ENCODE measurements at places on chromosomes 1 and 21.
A peak's percentile ranks its signal among the peaks of the same experiment; 100 is the strongest.

DNA sequence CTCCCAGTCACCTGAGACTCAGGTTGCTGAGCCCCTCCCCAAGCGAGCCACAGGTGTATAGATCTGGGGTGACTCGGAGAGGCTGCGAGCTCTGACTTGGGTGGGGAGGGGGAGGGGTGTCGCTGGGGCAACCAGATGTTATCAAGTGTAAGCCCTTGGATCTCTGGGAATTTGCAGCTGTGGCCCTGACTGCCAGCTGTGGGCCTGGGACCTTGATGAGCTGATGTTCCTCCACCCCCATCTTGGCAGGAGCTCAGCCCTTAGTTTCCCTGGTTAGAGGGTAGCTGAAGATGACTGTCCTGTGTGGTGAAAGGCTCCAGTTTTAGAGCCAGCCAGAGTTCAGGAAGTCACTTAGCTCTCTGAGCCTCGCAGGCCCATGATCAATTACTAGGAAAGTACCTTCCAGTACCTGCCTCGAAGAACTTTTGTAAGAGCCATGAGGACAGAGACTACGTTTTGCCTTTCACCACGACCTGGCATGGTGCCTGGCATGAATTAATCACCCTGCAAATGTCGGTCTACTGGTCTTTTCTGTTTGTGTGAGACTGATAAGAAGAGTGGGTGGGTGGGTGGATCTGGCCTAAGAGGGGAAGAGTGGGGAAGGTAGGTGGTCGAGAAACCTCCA lies 55.8 kb downstream of the YARS1 start:
- DNase-seq = no peak

- no peak for DNase-seq
Observed at GRCh38 chr1:47644212-47644573, 206.3 kb downstream of the FOXD2 start.

DNA sequence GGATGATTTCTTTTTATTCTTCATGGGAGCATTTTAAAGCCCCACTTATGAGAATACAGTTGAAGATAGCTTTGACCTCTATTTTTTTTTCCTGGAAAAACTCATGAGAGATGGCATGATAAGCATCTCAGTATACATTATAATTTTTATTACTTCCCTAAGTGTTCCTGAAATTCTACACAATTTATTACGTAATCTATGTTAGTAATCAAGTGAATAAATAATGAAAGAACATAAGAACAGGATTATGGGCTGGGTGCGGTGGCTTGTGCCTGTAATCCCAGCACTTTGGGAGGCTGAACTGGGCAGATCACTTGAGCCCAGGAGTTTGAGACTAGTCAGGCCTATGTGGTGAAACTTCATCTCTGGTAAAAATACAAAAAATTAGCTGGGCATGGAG lies 13.2 kb upstream of the PRKAA2 start:
- DNase-seq = no peak

DNA sequence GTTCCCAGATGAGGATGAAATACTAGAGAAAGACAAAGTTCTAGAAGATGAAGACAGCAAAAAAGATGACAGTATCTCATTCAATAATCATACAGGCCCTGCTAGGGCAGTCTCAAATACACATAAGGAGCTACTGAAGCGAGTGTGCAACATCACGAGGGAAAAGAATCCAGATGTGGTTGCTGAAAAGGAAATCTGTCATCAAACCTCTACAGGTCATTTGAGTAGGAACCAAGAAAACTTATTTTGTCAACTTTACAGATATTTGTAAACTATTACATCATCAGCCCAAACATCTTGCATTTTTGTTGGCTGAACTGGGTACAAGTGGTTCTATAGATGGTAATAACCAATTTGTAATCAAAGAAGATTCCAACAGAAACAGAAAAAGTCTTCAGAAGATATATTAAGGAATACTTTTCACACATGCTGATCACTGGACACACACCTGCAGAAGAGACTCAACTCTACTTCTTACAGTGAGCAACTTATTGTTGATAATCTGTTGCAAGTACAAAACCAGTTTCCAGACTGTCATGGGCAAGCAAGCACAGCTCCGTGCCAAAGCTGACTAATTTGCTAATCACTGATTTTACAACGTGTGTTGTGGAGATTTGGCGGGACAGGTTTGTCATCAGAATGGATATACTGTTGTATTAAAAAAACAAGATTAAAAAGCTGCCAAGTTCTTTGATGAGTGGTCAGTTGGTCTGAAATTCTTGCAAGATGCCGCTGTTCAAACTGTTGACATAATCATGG lies 42.1 kb downstream of the TRIM33 start:
- no peak for DNase-seq

DNA sequence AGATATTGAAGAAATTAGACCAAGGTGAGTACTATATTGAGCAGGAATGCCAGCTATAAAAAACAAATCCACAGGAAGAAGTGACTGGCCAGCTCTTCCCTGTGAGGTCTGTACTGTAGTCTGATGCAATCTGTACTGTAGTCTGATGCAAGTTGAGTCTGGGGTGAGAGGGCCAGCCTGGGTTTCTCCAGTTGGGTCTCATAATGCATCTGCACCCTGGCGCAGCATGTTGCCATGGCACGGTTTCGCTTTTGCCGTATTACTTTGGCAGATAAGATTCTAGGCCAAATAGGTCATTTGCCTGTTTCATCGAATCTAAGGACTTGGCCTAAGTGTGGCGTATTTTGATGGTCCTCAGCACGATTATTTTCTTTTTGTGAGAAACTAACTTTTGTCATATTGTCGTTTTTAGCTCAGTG lies 24.4 kb upstream of the PGD start:
- no peak for DNase-seq

DNA sequence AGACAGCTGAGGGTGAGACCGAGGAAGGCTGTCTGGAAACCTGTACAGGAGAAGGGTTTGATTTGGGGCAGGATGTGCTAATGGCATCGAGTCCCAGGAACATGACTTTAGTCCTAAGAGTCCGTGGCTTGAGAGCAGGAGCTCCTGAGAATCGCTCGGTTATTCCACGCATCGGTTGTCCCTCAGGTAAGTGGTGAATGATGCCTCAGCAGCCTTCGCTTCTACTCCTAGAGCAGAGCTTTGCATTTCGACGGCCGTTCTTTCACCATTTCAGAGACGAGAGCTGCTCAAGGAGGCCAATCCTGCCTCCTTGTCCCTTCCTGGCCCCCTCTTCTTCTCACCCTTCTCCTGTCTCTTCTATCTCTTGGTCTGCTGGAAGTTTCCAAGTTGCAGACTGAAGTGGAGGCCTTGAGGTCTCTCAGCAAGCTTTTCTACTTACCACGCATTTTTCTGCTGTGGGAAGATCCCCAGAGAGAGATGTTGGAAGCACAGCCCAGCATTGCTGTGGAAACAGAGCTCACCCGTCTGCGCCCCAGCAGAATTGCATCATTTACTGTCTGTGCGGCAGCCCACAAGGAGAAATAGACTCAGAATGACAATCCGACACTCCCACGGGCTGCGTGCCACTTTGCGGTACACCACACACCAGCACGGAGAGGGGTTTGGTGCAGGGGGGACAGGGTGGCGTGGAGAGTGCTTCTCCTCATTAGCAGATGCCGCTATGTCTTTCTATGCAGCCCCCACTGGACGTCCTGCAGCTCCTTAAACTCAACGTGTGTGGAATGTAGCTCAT lies 270.7 kb upstream of the C1orf174 start:
- DNase-seq = no peak

GRCh38 chr1:1275836-1276235 lies 2.2 kb upstream of the UBE2J2 start:
- no peak for DNase-seq

- DNase-seq = no peak
Observed at GRCh38 chr1:220455559-220455958, 72.4 kb upstream of the MARK1 start.

DNA sequence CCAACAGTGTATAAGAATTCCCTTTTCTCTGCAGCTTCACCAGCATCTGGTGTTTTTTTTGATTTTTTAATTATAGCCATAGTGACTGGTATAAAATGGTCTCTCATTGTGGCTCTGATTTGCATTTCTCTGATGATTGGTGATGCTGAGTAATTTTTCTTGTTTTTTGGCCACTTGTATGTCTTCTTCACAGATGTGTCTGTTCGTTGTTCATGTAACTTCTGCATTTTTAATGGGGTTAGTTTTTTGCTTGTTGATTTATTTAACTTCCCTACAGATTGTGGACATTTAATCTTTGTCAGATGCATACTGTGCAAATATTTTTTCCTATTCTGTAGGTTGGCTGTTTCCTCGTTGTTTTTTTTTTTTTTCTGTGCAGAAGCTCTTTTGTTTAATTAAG lies 20.5 kb upstream of the OR2L5 start:
- DNase-seq = no peak

- DNase-seq = no peak
Observed at GRCh38 chr21:35256468-35256988, 207.4 kb upstream of the RUNX1 start.

GRCh38 chr1:183493540-183494245 lies 21.4 kb downstream of the SMG7 start:
- no peak for DNase-seq

GRCh38 chr1:85330711-85331290 lies 54.4 kb upstream of the BCL10 start:
- no peak for DNase-seq

GRCh38 chr1:214425101-214425500 lies 126.3 kb downstream of the PTPN14 start:
- DNase-seq = no peak

DNA sequence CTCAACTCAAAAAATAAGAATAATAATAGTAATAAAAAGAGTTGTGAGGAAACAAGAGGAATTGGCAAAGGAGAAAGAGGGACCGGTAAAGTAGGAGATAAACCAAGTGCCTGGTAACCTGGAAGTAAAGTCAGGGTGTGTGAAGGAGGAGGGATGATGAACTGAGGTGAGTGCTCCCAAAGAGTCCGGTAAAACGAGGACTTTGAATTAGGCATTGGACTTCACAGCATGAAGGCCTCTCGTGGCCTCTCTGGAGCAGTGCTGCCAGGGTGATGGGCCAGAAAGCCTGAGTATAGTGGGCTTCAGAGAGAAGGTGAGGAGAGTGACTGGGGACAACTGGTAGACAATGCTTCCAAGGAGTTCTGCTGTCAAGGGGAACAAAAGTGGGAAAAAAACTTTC lies 17.6 kb downstream of the RPL11 start:
- no peak for DNase-seq

GRCh38 chr1:80278936-80279335 lies 1272.4 kb upstream of the ADGRL4 start:
- no peak for DNase-seq

DNA sequence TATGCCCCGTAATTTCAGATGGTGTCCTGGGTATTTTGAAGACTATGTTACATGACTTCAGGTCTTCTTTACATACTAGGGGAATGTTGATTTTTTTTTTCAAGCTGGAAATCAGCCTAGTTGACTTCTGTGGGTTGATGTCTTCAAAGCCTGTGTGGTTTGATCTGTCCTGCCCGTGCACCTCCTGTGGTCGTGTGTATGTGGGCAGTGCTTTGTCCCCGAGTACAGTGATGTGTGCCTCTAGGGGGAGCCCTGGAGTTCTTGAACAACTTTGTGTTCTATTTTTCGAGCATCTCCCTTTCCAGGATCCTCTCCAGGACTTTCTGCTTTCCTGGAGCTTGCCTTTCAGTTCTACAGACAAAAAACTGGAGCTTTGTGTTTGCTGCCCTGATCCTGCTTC lies 28.9 kb downstream of the OBSCN start:
- DNase-seq = no peak

DNA sequence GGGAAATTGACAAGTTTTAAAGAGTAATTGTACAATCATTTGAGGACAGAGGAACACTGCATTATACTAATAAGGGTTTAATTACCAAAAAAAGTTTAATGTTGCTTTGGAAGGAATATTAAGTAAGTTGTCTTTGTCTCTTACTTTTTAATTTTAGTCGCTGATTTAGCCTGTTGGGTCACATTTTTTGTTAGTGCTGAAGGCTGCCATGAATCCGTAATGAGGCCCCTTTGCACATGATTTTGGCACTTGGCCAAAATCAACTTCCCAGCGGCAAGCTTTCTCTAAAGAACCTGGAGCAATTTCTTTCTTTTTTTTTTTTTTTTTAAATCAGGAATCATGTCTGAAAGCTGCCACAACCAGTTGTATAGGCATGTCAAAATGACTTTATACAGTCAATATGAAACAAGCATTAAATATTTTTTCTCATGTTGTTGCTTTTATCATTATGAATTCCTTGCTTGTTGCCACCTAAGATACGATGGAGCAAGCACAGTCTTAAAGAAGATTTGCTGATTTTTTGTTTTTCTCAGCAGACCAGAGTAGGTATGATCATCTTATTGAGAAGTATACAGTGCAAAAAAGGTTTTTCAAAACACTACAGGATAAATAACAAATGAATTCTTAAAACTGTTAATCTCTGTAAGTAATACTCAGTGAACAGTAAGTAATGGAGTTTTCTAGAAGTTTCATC lies 690.4 kb downstream of the USP25 start:
- DNase-seq = no peak

GRCh38 chr1:203158960-203159665 lies 16.5 kb downstream of the MYBPH start:
- DNase-seq = no peak

GRCh38 chr21:21200103-21200938 lies 202.1 kb downstream of the NCAM2 start:
- DNase-seq = peak; percentile 16

DNA sequence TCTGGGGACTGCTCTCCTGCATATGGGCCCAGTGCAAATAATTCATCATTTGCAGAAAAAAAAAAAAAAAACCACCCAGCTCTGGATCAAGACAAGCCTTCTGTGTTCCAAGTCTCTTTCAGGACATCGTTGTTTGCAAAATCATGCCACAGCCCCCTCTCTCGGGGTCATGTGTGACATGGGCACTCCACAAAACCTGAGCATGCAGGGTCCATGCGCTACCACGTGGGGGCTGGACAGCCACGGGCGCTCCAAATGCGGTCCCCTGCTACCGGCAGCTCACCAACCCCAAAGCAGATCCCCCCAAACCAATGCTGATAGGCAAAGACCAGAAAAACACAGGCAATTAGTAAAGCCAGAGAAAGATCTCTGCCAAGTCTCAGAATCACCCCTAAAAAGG lies 17.6 kb downstream of the NPHP4 start:
- DNase-seq = no peak

DNA sequence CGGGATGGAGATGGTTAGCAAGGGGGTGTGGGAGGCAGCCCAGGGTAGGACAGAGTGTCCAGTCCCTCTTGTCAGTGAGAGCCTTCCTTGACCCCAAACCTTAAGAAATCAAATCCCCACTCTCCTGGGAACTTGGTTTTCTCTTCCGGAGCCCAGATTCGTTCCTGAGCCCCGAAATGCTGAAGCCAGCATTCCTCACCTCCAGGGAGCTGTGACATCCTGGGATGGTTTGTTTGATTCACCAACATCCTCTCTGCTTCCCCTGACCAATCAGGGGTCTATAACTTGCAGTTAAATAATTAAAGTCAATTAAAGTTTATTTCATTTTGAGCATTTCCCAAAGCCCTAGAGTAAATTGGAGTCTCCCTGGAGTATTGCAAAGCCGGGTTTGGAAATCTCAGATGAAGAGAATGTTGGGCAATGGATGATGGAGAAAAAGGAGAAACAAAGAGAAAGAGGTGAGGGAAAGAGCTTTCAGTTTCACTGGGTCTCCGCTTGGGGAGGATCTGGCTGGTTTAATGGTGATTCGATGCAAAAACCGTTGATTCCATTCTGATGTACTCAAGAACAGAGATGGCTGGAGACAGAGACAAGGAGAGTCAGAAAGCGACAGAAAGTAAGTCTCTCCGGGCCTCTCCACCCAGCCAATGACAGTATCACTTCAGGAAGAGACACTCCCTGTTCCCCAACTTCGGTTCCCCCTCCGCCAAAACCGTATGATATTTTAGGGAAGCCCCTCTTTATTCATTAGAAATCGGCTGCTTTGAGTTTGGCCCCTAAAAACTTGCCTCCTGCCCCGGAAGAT lies 12.8 kb upstream of the ALX3 start:
- DNase-seq = no peak

- DNase-seq = no peak
Observed at GRCh38 chr1:17347769-17348592, 24.0 kb upstream of the PADI6 start.

Data from CD4-positive, alpha-beta T cell treated with Interferon gamma for 1 hour (primary cell).